Lower lobe of right lung (tissue), 2 donors: ENCODE measurements at places on chromosomes 2 and 18. TPM values are rescaled to one million over a fixed set of nuclear protein-coding genes. Genes with fewer than 3 reads are reported as not detected.
A peak's percentile ranks its signal among the peaks of the same experiment; 100 is the strongest.

GRCh38 chr2:151808258-151809072 is 19.8 kb downstream of the ARL5A start:
- no peak overlapping the region for H3K27ac ChIP-seq
- H3K4me3 ChIP-seq: no peak overlapping the region
- H3K27me3 ChIP-seq: no peaks in the 10 kb centered on the region
- H3K4me1 ChIP-seq: peaks cover 8% of the 10 kb centered on the region
- H3K36me3 ChIP-seq: peaks cover 72% of the 10 kb centered on the region

DNA sequence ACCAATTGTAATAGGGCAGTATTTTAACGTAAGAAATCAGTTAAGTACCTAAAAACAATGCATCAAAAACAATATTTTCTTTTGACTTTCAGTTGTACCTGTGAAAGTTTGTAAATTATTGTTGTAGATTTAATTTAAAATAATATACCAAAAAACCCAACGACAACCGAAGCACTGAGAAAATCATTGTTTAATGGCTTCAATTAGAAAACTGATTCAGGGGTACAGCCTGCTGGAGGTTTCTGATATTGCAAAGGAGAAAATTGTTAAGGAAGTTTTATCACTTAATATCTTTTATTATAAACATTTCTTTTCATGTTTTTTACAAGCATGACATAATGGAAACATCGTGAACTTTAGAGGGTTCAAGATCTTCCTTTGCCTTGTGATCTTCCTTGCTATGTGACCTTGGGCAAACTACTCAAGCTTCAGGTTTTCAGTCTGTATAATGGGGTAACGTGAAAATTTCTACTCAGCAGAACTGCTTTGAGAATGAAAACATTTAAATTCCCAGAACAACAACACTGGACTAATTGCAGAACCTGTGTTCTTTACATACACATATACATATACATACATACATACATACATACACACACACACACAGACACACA is 76.3 kb upstream of the GLS start:
- H3K27ac ChIP-seq: no peak overlapping the region
- no peaks in the 10 kb centered on the region for H3K36me3 ChIP-seq
- H3K4me1 ChIP-seq: peaks cover 4% of the 10 kb centered on the region

DNA sequence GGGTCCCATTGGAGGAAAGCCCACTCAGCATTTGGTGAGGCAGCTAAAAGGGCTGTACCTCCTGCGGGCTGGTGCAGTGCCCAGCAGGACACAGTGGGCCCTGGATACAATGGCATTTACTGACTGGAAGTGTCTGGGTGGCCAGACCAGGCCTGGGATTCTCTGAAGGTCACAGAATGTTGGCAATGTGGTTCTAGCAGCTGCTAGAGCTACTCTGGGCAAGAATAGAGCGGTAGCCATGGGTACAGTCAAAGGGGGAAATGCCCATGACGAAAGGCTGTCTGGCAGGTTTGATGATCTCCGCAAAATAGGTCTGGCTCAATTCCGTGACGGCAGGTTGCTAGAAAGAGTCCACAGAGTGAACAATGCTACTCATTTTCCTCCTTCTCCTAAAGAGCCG is 241.8 kb downstream of the AFF3 start:
- H3K36me3 ChIP-seq: no peaks in the 10 kb centered on the region
- DNase-seq: no peak
- no peaks in the 10 kb centered on the region for H3K27me3 ChIP-seq
- H3K27ac ChIP-seq: no peak overlapping the region

DNA sequence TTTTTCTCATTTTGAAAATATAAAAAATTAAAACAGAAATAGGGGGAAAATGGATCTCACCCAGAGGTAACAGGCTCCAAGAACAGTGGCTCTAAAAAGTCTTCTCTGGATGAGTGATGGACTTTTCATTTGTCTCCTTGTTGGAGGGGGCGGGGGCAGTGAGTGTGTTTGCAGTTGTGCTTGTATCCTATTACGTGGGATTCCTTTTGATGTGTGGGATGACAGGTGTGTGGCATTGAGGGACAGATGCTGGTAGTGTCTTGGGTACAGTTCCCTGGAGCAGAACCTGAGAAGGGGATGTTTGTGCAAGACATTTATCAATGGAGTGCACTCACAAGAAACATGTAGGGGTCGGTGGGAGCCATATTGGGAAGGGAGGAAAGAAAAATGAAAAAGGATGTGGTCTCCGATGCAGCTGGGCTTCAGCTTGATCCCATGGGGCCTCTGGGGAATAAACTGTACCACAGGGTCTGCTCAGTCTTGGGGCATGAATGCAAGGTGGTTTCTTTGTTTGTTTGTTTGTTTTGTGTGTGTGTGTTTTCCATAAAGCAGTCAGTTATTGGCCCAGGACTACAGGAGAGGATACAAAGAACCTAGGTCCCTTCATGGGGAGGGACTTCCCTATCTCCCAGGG is 120.0 kb upstream of the SLC35G4 start:
- H3K4me1 ChIP-seq: no peaks in the 10 kb centered on the region
- H3K4me3 ChIP-seq: no peak overlapping the region

Gene SIX3
- not detected for total RNA-seq

DNA sequence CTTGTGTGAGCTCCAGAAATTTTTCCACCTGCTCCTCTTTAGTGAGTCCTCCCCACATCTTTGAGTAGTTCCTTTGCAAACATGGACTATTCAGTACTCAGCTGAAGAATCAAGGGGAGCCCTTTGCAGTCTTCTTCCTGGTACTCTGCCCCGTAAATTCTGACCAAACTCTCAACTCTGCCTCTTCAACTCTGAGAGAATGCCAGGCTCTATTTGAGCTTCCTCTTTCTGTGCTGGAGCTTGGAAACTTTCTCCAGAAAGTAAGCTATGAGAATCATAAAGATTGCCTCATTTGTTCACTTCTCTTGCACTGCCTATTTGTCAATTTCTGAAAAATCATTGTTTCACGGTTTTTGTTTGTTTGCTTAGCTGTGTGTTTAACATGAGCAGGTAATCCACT is 7.4 kb upstream of the STAT4 start:
- H3K36me3 ChIP-seq: no peaks in the 10 kb centered on the region
- H3K4me3 ChIP-seq: no peak overlapping the region
- DNase-seq: no peak
- H3K27ac ChIP-seq: no peak overlapping the region
- no peaks in the 10 kb centered on the region for H3K27me3 ChIP-seq

Gene SCN9A
- total RNA-seq: 13.6 TPM

- no peak overlapping the region for H3K4me3 ChIP-seq
- no peaks in the 10 kb centered on the region for H3K27me3 ChIP-seq
- H3K27ac ChIP-seq: no peak overlapping the region
Observed at GRCh38 chr2:189109921-189110397, 69.6 kb downstream of the COL5A2 start.

GRCh38 chr18:31487246-31488015 is 10.5 kb upstream of the DSG2 start:
- H3K4me3 ChIP-seq: no peak overlapping the region
- peaks cover 5% of the 10 kb centered on the region for H3K27me3 ChIP-seq
- DNase-seq: no peak
- H3K36me3 ChIP-seq: no peaks in the 10 kb centered on the region
- no peaks in the 10 kb centered on the region for H3K4me1 ChIP-seq
- H3K27ac ChIP-seq: no peak overlapping the region

GRCh38 chr2:98757904-98758421 is 27.0 kb upstream of the MGAT4A start:
- H3K4me3 ChIP-seq: no peak overlapping the region
- H3K36me3 ChIP-seq: no peaks in the 10 kb centered on the region
- peak overlapping the region; percentile 81 for H3K27ac ChIP-seq

GRCh38 chr2:170689481-170689880 is 25.7 kb upstream of the SP5 start:
- DNase-seq: no peak
- no peak overlapping the region for H3K4me3 ChIP-seq
- no peaks in the 10 kb centered on the region for H3K36me3 ChIP-seq
- no peaks in the 10 kb centered on the region for H3K27me3 ChIP-seq
- H3K27ac ChIP-seq: no peak overlapping the region
- H3K4me1 ChIP-seq: no peaks in the 10 kb centered on the region

Gene ACADL
- total RNA-seq: 45.4 TPM

Gene SRD5A2
- 1.2 TPM for total RNA-seq

- H3K36me3 ChIP-seq: no peaks in the 10 kb centered on the region
- DNase-seq: no peak
- peaks cover 15% of the 10 kb centered on the region for H3K27me3 ChIP-seq
- H3K4me1 ChIP-seq: no peaks in the 10 kb centered on the region
- H3K4me3 ChIP-seq: no peak overlapping the region
Observed at GRCh38 chr2:97724946-97725688, 11.7 kb downstream of the ZAP70 start.

GRCh38 chr18:39380866-39381265 is 1815.3 kb upstream of the CELF4 start:
- H3K4me3 ChIP-seq: no peak overlapping the region
- no peaks in the 10 kb centered on the region for H3K36me3 ChIP-seq
- H3K27ac ChIP-seq: no peak overlapping the region
